IPS DF 6.9 (cell line): ENCODE measurements at places on chromosomes 2 and 18.

GRCh38 chr2:51812138-51812866 is 780.4 kb upstream of the NRXN1 start:
- no peak for DNase-seq

GRCh38 chr2:230868161-230868946 is 3.6 kb downstream of the ITM2C start:
- no peak for DNase-seq

- DNase-seq = no peak
Observed at GRCh38 chr2:241304039-241304670, 11.3 kb downstream of the HDLBP start.

- DNase-seq = no peak
Observed at GRCh38 chr18:75824661-75825060, 397.2 kb upstream of the SMIM21 start.

DNA sequence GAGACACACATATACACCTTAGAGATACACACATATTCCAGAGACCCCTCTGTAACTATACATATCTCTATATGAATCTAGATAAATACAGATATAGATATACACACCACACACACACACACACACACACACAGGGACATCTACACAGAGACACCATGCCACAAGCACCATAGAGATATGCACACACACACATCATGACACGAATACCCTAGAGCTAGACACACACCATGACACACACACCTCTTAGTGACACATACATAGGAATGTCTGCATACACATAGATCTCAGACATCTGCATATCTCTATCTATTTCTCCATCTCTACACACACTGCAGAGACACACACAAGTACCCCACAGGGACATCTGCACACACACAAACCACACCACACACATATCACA is 270.0 kb downstream of the CYRIA start:
- DNase-seq = no peak

GRCh38 chr2:68837164-68837860 is 33.9 kb downstream of the BMP10 start:
- DNase-seq = peak; percentile 50

GRCh38 chr2:17317439-17317976 is 200.7 kb downstream of the RAD51AP2 start:
- DNase-seq = no peak
